Occipital lobe (tissue), 3 donors: ENCODE measurements at places on chromosomes 12 and 14.

DNA sequence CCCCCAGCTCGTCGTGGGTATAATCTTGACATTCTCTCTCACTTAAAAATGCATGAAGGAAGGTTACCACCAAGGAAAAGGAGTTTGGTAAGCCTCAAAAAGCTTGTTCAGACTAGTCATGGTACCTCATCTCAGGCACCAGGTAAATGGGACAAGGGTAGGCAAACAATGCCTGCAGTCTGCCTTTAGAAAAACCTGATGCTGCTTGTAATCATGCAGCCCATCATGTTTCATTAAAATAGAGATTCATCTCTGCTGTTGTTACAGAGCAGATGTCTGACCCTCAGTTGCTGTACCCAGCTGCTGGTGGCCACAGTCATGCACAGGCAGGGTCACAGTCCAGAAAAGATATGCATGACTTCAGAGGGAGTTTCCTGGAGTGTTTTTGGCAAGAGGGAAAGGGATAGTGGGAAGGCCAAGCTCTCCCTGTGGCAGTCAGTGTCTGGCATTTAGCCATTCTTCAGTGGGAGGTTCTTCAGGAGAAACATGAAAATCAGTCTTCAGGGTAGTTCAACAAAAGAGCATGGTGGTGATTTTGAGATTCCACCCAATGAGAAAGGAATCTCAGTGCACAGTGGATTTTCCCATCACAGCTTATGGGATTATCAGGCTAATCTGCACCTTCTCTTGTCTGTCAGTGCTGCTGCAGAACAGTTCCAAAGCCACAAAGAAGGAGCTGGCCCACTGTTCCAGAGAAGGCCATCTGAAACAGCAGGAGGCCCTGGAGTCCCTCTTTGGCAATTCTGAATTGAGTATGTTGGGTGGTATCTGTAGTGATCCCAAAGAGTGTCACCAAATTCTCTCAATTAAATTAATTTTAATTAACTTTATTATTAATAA is 202.7 kb upstream of the FRMD6 start:
- DNase-seq, result no peak

GRCh38 chr12:5437182-5437583 is 5.3 kb downstream of the NTF3 start:
- DNase-seq, result no peak

DNA sequence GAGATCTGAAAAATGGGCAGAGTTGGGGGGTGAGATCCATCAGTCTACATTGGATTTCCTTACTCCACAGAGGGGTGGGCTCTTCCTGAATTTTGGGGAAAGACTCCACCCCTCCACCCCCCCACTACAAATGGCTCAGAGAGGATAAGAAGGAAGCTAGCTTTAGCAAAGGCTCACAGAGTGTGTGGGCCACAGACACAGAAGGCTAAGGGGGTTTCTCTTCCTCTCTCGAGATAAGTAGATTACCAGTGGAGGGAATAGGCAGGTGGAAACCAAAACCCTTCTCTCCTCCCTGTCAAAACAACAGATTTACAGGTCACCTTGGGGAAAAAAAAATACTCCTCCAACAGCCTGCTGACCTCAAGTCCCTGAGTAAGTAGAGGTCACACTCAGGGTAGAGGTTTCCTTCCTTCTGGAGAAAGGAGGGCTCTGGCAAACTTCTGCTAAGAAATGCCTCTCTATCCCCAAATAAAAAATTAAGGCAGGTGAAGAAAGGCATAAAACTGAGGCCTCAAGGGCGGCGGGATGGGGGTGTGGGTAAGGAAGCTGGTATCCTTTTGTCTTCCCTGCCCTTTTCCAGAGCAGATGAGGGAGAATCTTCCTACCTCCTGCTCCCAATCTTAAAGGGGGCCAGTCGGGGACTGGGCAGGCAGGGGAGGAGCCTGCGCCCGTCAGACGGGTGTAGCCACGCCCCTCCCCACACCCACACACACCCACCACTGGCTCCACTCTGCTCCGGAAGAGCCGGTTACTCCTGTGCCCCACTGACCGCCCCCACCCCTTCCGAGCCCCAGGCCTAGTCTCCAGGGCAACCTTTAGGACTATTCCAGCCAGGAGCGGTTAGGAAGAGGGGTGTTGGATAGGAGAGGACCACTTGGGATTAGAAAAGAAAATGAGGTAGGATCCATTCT is 1.9 kb upstream of the BAZ2A start:
- no peak for DNase-seq

- DNase-seq, result no peak
Observed at GRCh38 chr12:8548192-8548591, 7.5 kb upstream of the CLEC4E start.

GRCh38 chr12:72036393-72036792 is 97.7 kb downstream of the TPH2 start:
- no peak for DNase-seq

GRCh38 chr12:92464911-92465310 is 237.9 kb upstream of the PLEKHG7 start:
- DNase-seq, result no peak

- DNase-seq, result no peak
Observed at GRCh38 chr14:58104808-58105207, 47.2 kb downstream of the ARMH4 start.

DNA sequence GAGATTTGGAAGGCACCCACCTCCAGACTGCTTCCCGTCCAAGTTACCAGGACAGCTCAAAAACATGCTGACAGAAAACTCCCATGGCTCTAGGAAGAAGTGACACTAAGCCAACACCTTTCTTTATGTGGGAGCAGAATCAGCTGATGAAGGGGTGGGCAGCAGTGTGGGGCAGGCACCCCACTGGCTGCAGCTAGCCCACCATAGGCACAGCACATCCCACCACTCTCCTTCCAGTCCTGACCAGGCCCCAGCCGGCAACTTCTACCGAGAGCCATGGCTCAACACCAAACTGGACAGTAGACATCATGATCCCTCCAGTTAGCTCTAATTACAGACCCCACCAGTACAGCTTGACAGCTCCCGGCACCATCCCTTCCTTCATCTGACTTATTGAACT is 45.0 kb downstream of the SH2B3 start:
- DNase-seq, result no peak

DNA sequence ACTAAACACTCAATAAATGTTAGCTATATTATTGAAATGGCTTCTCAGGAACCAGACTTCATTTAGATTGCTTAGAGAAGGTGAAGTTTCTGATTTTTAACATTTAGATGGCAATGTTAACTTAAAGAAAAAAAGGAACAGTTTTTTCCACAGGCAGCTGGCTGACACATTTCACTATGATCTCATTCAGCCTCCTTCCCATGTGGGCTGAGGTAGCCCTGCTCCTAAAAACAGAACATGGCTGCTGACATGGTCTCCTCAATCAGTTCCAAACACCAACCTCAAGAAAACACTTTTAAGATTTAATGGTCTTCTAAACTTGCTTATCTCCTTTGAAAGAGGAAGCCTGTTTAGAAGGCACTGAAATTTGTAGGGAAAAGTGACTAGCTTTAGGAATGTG is 23.8 kb downstream of the GNS start:
- DNase-seq, result no peak
